ENCODE measurements at places on chromosomes 3 and 15. TPM values are rescaled to one million over a fixed set of nuclear protein-coding genes. Genes with fewer than 3 reads are reported as not detected.

GRCh38 chr3:134308350-134308891 lies 57.8 kb upstream of the RYK start:
- H3K27ac ChIP-seq = peak overlapping the region; percentile 13
- peak; percentile 73 for DNase-seq
- no peak overlapping the region for H3K4me3 ChIP-seq
- no peaks in the 10 kb centered on the region for H3K27me3 ChIP-seq
- H3K4me1 ChIP-seq = peaks cover 41% of the 10 kb centered on the region
- no peaks in the 10 kb centered on the region for H3K36me3 ChIP-seq

GRCh38 chr15:35023804-35024203 lies 35.7 kb upstream of the ZNF770 start:
- H3K27me3 ChIP-seq = no peaks in the 10 kb centered on the region
- H3K27ac ChIP-seq = no peak overlapping the region
- no peak overlapping the region for H3K4me3 ChIP-seq
- DNase-seq = no peak
- H3K4me1 ChIP-seq = no peaks in the 10 kb centered on the region

DNA sequence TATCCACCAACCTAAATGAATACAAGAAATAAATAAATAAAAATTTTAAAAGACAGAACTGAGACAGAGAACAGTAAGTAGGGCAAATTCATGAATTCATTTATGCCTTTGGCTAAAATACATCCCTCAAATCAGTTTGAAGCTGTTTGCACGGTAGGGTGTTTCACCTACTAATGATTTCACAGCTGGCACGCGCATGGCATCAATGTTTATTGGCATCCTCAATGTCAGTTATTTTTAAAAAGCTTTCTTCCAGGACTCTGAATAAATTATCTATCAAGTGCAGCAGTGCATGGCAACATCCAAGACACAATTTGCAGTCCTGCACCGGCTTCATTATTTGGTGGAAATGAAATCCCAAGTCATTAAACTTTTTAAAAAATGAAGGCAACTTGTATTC lies 985.2 kb upstream of the ROBO1 start:
- H3K27me3 ChIP-seq = no peaks in the 10 kb centered on the region
- DNase-seq = no peak
- no peaks in the 10 kb centered on the region for H3K4me1 ChIP-seq
- no peak overlapping the region for H3K4me3 ChIP-seq
- H3K36me3 ChIP-seq = no peaks in the 10 kb centered on the region
- no peak overlapping the region for H3K27ac ChIP-seq

GRCh38 chr15:39756806-39757522 lies 25.7 kb downstream of the FSIP1 start:
- H3K4me1 ChIP-seq = no peaks in the 10 kb centered on the region
- H3K27me3 ChIP-seq = no peaks in the 10 kb centered on the region
- no peak overlapping the region for H3K27ac ChIP-seq
- H3K4me3 ChIP-seq = no peak overlapping the region

DNA sequence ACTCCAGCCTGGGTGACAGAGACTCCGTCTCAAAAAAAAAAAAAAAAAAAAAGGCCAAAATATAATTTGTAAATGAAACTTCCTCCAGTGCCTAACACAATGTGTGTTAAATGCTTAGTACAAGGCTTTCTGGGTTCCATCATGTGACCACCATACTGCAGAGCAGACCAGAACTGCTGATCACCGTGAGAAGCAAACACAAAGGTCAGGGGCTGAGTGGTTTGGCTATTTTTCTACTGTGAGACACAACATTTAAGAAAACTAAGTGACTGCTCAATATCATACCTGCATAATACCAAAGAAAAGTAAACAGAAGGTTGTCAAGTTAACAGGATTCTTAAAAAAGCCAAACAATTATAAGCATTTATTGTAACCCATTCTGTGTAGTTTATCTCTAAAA lies 13.2 kb downstream of the ABCC5 start:
- no peak for DNase-seq
- no peaks in the 10 kb centered on the region for H3K36me3 ChIP-seq
- H3K4me3 ChIP-seq = no peak overlapping the region
- no peaks in the 10 kb centered on the region for H3K27me3 ChIP-seq
- no peak overlapping the region for H3K27ac ChIP-seq

DNA sequence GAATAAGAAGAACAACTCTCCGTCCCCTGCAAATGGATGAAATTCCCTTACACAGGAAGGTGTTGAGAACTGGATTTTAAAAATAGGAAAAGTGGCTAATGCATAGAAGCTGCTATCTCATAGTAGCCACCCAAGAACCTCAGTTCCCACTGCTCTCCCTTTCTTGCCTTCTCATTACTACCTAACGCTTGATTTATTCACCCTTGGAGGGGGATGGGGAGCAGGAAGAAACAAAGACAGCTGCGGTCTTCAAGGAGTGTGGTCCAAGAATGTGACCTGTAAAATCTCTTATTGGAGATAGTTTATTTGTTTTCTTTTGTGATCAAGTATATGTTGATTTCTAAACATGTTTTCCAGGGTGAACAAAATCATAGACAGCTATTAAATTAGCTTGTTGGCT lies 274.1 kb upstream of the CTNNB1 start:
- no peaks in the 10 kb centered on the region for H3K4me1 ChIP-seq
- no peak overlapping the region for H3K4me3 ChIP-seq
- DNase-seq = no peak
- no peak overlapping the region for H3K27ac ChIP-seq

DNA sequence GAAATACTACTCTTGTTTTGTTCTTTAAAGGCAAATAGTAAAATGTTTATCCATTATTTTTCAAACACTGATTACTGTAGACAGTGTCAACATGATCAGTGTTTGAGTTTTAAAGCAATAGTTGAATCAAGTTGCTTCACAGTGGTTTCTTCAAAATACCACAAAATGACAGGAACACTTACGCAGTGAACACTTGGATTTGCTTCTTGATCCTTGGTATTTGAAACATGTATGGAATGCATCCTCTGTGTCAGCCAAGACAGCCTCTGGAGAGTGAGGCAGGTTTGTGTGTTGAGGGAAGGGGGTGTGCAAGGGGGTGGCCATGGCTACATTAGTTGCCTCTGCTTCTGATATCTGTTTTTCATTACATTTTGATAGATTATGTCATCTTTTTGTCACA lies 413.0 kb downstream of the RBMS3 start:
- no peak for DNase-seq
- H3K27ac ChIP-seq = peak overlapping the region; percentile 28
- no peaks in the 10 kb centered on the region for H3K27me3 ChIP-seq
- H3K4me1 ChIP-seq = peaks cover 9% of the 10 kb centered on the region
- H3K36me3 ChIP-seq = no peaks in the 10 kb centered on the region

DNA sequence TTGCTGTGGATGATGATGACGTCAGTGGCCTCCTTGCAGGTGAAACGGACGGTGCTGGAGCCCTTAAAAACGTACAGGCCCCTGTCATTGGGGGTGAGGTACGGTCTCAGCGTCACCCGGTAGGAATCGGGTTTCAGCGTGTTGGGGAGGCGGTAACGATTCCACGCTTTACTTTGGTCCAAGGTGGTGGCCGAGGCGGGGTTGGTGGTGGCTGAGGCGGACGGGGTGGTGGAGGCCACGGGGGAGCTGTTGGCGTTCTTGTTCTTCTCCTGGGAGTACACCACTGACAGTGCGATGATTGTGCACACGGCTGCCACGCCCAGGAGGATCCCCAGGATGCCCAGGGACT lies 8.5 kb downstream of the ANPEP start:
- H3K4me1 ChIP-seq = no peaks in the 10 kb centered on the region
- no peaks in the 10 kb centered on the region for H3K27me3 ChIP-seq
- H3K36me3 ChIP-seq = peaks cover 24% of the 10 kb centered on the region
- no peak for DNase-seq
- peak overlapping the region; percentile 77 for H3K4me3 ChIP-seq

DNA sequence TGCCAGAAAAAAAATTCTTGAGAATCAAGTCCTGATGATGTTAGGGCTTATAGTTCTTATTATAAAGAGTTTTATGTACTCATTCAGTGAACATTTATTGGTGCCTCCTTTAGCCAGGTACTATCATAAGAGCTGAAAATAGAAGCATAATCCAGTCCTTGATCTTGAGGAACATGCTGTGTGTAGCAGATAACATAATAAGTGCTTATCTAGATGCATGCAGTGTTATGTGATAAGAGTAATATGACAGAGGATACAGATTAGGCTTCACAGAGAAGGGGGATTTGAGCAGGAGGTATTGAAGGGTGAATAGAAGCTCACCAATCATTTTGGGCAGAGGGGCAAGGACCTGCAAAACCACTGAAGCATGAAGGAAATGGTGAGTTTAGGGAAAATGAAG lies 1.1 kb downstream of the CCR2 start:
- no peak overlapping the region for H3K27ac ChIP-seq
- no peak overlapping the region for H3K4me3 ChIP-seq
- H3K36me3 ChIP-seq = no peaks in the 10 kb centered on the region
- H3K27me3 ChIP-seq = no peaks in the 10 kb centered on the region
- no peaks in the 10 kb centered on the region for H3K4me1 ChIP-seq

GRCh38 chr3:128745742-128746141 lies 19.8 kb downstream of the RAB7A start:
- H3K27me3 ChIP-seq = no peaks in the 10 kb centered on the region
- H3K4me1 ChIP-seq = no peaks in the 10 kb centered on the region
- DNase-seq = no peak
- no peaks in the 10 kb centered on the region for H3K36me3 ChIP-seq

- DNase-seq = no peak
- peak overlapping the region; percentile 39 for H3K27ac ChIP-seq
- H3K4me3 ChIP-seq = peak overlapping the region; percentile 57
- H3K4me1 ChIP-seq = peaks cover 5% of the 10 kb centered on the region
- H3K36me3 ChIP-seq = no peaks in the 10 kb centered on the region
Measured at GRCh38 chr3:42653303-42653559, 266 bp upstream of the ZBTB47 start.

- H3K4me1 ChIP-seq = no peaks in the 10 kb centered on the region
Measured at GRCh38 chr15:73049564-73050215, 2.6 kb upstream of the NEO1 start.

- no peaks in the 10 kb centered on the region for H3K36me3 ChIP-seq
- H3K4me3 ChIP-seq = no peak overlapping the region
- no peaks in the 10 kb centered on the region for H3K27me3 ChIP-seq
- no peaks in the 10 kb centered on the region for H3K4me1 ChIP-seq
- no peak for DNase-seq
Measured at GRCh38 chr3:115022835-115023398, 124.2 kb downstream of the ZBTB20 start.

- H3K27me3 ChIP-seq = no peaks in the 10 kb centered on the region
- peak; percentile 70 for DNase-seq
- H3K36me3 ChIP-seq = no peaks in the 10 kb centered on the region
Measured at GRCh38 chr3:125054449-125055329, 1.1 kb downstream of the HEG1 start.

DNA sequence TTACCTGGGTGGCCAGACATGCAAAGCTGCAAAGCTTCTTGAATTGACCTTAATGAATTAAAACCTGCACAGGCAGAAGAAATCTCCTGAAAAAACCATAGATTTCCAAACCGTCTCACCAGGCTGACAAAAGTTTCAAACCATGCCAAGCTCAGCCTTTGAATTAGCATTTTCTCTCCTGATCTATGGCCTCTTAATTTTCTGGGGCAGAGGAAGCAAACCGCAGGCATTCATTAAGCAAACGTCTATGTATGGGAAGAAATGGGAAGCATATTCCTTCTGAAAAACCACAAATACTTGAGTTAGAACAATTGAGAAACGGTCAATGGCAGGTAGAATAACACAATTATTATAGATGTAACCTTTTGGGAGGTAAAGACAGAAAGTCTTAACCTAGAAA lies 500.2 kb upstream of the NR2F2 start:
- no peak overlapping the region for H3K4me3 ChIP-seq
- no peak for DNase-seq
- H3K4me1 ChIP-seq = no peaks in the 10 kb centered on the region
- H3K27me3 ChIP-seq = no peaks in the 10 kb centered on the region
- H3K36me3 ChIP-seq = no peaks in the 10 kb centered on the region

DNA sequence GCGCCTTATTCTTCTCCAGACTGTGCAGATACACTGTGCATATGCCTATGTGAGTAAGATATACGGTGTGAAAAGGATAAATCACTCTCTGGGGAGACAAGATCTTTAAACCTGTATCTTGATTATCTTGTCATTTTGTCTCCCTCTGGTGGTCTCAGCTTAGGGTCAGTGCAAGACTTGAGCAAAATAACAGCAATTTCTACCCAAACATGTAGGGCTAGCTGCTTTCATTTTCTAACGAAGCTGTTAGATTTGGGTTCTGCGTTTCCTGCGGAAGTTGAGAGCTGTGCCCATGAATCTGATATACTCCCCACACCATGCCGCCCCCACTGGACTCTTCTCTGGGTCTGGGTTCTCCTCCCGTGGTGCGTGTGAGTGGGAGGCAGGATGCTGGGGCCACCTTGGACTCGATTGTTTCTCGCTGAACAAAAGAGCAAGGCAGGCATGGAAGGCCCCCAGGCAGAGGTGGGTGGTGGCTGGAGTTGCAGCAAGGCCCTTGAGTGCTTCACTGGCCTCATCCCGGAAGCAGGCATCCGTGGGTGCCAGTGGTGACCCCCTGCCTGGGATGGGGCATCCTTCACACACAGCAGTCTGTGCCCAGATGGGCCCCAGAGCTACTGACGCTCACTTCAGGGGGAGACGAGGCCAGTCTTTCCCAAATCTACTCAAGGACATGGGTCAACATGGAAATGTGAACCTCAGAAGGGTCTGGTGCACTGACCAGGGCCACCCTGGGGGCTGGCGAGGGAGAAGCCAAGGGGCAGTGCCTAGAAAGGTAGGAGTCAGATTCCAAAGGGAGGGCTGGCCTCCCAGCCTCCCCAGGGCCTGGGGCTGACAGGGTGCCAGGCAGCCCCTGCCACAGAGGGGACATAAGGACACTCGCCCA lies 179.6 kb downstream of the NSMCE3 start:
- no peak overlapping the region for H3K4me3 ChIP-seq
- no peaks in the 10 kb centered on the region for H3K27me3 ChIP-seq
- H3K4me1 ChIP-seq = no peaks in the 10 kb centered on the region
- no peak overlapping the region for H3K27ac ChIP-seq

- no peak for DNase-seq
- no peak overlapping the region for H3K27ac ChIP-seq
- H3K4me1 ChIP-seq = peaks cover 14% of the 10 kb centered on the region
- no peak overlapping the region for H3K4me3 ChIP-seq
- H3K36me3 ChIP-seq = no peaks in the 10 kb centered on the region
Measured at GRCh38 chr15:75352186-75353080, 5.6 kb downstream of the NEIL1 start.

- no peak overlapping the region for H3K27ac ChIP-seq
- no peaks in the 10 kb centered on the region for H3K4me1 ChIP-seq
- H3K4me3 ChIP-seq = no peak overlapping the region
- no peak for DNase-seq
- H3K36me3 ChIP-seq = no peaks in the 10 kb centered on the region
Measured at GRCh38 chr3:116087426-116087825, 357.9 kb downstream of the LSAMP start.

GRCh38 chr15:60381148-60381788 lies 16.5 kb downstream of the ANXA2 start:
- H3K4me1 ChIP-seq = no peaks in the 10 kb centered on the region
- H3K27ac ChIP-seq = no peak overlapping the region
- no peaks in the 10 kb centered on the region for H3K27me3 ChIP-seq
- no peak for DNase-seq

Gene CD200R1L
- not detected for total RNA-seq

Gene C3orf22
- not detected for total RNA-seq

Gene TGFBR2
- total RNA-seq = 50.4 TPM

Gene GP5
- total RNA-seq = 0.19 TPM

Gene CLDN1
- 149 TPM for total RNA-seq

Gene SLC35G2
- total RNA-seq = 0.95 TPM

Gene LINS1
- total RNA-seq = 4.5 TPM

Gene ERICH6
- 0.49 TPM for total RNA-seq

Gene IGF2BP2
- total RNA-seq = 1.1 TPM

Gene NTRK3
- total RNA-seq = 0.42 TPM

Gene CILP
- 1.2 TPM for total RNA-seq

Gene TRPM1
- total RNA-seq = not detected

Gene GP9
- total RNA-seq = not detected

Gene VEPH1
- total RNA-seq = 0.74 TPM

Gene LYZL4
- total RNA-seq = not detected

Gene GOLGA8J
- total RNA-seq = not detected
